ENCODE measurements at places on chromosomes 5 and 9.
A peak's percentile ranks its signal among the peaks of the same experiment; 100 is the strongest.

DNA sequence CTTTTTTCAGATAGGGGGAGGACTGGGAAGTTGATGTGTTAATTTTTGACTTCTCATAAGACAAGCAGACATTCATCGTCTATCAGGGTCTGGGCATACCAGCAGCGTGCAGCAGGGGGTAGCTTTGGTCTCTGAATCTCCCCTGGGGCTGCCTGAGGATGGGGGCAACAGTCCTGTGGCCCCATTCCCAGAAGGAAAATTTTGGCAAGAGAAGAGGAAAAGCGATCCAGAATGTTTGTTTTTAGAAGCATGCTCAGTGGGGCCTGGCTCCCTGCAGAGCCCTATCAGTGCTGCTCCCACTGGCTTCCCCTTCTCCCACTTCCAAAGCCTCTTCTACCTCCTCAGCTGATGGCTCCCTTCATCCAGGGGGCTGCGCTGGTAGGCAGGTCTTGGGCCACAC lies 194.8 kb upstream of the IL12B start:
- DNase-seq: no peak

GRCh38 chr5:76794871-76795270 lies 24.0 kb upstream of the F2RL1 start:
- no peak for DNase-seq

GRCh38 chr9:128505414-128505765 lies 871 bp downstream of the GLE1 start:
- DNase-seq: no peak

DNA sequence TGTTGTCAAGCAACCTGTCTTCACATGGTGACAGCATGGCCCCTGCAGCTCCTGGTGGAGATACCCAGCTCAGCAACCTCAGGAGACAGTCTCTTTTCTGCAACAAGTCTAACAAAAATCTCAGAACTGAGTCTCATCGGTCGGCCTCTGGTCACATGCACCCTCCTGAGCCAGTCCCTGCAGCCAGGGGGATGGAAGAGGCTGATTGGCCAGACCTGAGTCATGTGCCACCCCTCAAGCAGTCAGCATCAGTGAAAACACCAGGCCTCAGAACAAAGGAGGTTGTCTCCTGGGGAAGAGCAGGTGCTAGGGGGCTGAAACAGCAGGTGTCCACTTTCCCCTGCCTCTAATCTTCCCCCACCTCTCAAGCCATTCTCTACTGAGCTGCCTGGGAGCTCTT lies 54.4 kb downstream of the SMIM23 start:
- DNase-seq: no peak

DNA sequence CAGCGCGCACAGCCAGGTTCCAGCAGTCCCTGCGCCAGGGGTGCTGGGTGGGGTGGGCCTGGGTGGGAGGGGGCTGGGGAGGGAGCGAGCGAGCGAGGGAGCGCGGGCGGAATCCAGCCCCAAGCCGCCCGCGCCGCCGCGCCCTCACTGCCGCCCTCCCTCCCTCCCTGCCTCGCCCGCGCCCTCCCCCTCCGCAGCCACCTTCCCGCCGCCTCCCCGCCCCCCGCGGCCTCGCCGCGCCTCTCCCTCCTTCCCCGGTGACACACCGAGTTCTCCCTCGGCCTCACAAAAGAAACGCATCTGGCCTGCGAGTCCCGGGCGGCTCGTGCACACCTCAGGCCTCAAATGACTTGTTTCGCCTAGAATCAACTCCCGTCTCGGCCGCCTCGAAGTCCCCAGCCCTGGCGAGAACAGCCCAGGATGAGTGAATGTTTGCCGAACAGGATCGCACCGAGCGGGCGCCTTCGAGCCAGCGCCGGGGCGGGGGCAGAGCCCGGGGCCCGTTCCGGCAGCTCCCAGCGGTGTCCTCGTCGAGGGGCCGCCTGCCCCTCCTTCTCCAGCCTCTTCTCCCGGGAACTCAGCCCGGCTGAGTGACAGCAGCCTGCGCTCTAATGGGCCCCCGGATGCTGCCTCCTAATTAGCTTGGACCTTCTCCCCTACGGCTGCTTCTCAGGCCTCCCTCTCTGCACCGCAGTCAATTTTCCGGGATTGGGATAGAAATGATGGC lies 371 bp upstream of the PITX1 start:
- DNase-seq: peak; percentile 85
